ENCODE measurements at places on chromosomes 6 and 20.

GRCh38 chr6:84280030-84280429 lies 52.6 kb upstream of the CEP162 start:
- no peak for DNase-seq

- no peak for DNase-seq
Measured at GRCh38 chr20:61849376-61849775, 216.3 kb downstream of the TAF4 start.

GRCh38 chr6:136014454-136015437 lies 163.2 kb downstream of the PDE7B start:
- DNase-seq = no peak

GRCh38 chr6:44373051-44373450 lies 14.5 kb upstream of the CDC5L start:
- DNase-seq = no peak

- no peak for DNase-seq
Measured at GRCh38 chr6:107676042-107676441, 148.1 kb downstream of the SCML4 start.

- DNase-seq = no peak
Measured at GRCh38 chr6:22526736-22527135, 42.6 kb upstream of the HDGFL1 start.

DNA sequence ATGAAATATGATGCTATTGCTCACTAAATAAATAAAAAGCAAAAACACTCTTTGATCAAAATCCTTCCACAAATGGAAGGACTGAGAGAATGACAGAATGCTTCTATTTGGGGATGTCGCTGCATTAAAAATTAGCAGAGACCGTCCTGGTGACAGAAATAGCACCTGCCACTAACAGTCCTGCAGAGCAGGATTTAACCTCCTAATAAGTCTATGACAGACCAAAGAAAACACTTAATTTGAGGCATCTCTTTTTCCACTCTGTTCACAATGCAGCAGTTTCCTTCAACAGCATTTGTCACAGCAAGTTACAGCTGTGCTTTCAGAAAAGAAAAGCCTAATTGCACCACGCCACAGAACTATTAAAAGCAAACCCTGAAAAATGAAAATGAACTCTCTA lies 140.6 kb upstream of the BEND6 start:
- no peak for DNase-seq

GRCh38 chr20:6122111-6122872 lies 538 bp downstream of the FERMT1 start:
- no peak for DNase-seq

DNA sequence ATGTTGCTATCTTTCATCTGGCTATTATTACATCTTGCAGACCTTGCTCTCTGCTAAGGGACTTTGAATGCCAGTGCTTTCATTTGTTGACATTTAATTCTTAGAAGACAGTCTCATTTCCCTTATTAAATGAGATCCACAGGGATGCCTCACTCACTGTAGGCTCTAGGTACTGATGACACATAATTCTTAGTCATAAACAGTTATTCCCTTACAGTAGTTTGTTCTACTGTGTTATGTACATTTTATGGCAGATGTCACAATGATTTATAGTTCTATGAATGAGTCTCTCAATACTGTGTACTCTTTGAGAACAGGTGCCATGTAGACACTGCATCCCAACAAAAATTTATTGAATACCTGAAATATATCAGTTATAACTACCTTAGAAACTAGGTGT lies 70.3 kb downstream of the FAM83B start:
- DNase-seq = no peak

- DNase-seq = no peak
Measured at GRCh38 chr6:149489967-149490366, 5.2 kb upstream of the ZC3H12D start.

DNA sequence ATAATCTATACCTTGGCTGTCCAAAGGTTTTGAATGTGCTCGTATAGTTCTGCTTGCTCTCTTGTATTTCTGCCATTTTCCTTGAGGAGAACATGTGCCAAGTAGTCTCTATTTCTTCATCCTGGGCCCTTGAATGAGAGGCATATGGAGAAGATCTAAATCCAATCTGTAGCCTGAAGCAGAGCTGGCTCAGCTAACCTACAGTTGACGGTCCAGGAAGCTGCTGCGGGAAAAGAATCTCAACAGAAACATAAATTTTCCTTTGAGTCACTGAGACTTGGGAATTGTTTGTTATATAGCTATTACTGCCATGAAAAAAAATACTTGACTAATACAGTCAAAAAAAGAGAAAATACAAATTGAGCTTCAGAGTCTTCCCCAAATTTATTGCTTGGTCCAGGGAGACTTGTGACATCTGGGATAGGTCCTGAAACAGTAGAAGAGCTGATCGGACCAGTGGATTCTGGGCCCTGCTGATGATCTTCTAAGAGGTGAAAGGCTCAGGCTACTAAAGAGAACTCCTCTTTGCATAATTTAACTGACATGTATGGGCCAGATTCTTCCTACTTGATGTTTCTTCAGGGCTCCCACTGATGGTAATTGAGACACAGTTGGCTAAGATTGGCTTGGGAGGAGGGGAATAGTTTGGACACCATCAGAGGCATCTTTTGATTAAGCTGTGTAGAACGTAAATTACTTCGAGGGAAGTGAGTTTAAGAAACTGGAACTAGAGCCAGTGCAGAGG lies 29.9 kb upstream of the PLCB4 start:
- no peak for DNase-seq

DNA sequence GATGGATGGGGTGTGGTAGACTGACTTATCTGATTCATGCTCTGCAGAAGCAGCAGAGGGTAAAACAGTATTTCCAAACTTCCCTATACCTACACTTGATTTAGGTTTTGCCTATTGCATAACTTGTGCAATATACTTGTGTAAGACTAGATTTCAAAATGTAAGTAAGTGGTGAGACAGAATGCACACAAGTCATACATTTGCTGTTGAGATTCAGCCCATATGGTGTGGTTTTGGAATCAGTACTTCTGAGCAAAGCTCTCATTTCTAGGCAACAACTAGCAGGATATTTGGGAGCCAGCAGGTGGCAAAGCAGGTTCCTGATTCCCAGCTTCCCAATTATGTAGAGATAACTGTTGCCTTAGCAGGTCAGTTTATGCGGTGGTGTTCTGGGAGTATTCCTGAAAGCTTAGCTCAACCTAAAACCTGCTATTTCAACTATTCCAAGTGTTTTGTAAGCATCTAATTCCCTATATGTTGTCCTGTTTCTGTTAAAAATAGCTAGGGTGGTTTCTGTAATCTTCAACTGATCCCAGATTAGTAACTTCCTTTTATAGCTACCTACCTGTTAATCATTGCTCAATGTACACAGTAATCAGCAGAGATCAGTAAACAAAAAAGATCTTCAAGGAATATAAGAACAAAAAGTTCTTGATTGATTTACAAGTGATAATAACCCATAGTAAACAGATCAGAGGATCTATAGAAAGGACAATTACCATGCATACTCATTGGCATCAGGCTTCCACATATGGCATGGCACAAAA lies 8.5 kb upstream of the FABP7 start:
- no peak for DNase-seq

GRCh38 chr6:140718021-140718420 lies 1343.6 kb upstream of the CITED2 start:
- DNase-seq = no peak

- DNase-seq = no peak
Measured at GRCh38 chr6:144485531-144485930, 200.4 kb downstream of the UTRN start.

GRCh38 chr6:117397536-117398227 lies 28.1 kb downstream of the ROS1 start:
- DNase-seq = no peak

DNA sequence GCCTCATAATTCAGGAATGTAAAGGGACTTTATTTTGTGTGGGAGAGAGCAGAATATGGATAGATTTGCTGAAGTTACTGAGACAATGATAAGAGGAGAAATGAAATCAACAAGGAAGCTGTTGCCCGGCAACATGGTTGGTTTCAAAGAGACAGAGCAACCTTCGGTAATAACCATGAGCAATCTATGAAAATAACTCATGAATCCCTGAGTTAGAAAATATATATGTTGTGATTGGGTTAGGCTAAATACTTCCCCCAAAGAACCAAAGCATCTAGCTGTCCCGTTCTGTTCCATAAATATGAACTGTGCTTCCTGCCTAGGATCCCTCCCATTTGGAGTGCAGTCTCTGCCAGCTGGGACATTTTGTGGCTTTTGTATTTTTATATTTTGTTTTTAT lies 23.1 kb downstream of the SERPINB1 start:
- no peak for DNase-seq

DNA sequence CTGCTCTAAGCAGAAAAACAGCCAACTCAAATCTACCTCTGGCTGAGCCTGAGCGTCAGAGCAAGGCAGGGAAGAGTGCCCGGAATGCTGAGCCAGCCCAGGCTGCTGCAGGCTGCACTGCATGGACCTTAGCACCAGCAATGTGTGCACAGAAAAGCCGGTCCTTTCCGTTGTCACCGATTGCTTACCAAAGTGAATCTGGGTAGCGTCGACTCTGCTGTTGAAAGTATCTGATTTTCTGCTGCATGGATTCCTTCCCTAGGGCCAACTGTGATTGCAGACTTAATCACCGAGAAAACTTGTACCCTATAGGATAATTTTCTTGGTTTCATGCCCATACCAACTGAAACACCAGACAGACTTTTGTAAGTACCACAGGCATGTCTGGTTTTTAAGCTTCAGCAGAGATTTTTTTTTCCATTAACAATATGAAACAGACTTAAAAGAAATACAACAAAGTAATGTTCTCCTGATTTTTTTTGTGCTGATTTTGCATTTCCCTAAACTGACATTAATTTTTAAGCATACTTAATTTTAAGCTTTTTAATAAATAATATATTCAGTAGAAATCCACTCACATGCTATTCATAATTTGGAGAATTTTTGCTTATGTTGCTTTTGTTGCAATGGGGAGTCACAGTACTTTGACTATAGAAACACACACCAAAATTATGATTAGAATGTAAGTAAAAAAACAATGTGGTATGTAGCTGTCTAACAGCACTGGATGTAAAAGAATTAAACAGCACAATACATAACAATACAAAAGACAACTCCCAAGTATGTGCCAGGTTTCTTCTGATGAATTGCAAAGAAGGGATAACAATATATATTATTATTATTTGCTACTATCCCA lies 218.0 kb downstream of the THBS2 start:
- DNase-seq = no peak

- DNase-seq = no peak
Measured at GRCh38 chr6:7249946-7250643, 62.9 kb downstream of the SSR1 start.

- DNase-seq = no peak
Measured at GRCh38 chr20:48844996-48845395, 17.2 kb upstream of the PREX1 start.

DNA sequence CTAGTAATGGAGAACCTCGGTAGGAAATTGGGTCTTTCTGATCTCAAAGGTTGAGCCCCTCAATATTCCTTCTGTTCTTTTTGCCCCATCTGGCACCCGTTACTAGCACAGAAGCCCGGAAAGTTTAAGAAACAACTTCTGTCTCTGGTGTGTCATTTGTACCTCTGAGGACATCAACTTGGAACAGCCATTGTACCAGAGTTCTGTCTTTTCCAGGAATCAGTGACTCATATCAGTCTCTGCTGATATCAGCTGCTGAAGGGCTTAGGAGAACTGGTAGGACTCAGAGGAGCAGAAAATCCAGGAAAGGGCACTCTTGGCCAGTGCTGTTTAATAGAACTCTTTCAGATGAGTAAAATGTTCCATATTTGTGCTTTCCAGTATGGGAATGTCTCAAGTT lies 78.3 kb upstream of the CHD6 start:
- DNase-seq = no peak

- DNase-seq = peak; percentile 2
Measured at GRCh38 chr20:61896058-61896961, 169.4 kb downstream of the TAF4 start.

DNA sequence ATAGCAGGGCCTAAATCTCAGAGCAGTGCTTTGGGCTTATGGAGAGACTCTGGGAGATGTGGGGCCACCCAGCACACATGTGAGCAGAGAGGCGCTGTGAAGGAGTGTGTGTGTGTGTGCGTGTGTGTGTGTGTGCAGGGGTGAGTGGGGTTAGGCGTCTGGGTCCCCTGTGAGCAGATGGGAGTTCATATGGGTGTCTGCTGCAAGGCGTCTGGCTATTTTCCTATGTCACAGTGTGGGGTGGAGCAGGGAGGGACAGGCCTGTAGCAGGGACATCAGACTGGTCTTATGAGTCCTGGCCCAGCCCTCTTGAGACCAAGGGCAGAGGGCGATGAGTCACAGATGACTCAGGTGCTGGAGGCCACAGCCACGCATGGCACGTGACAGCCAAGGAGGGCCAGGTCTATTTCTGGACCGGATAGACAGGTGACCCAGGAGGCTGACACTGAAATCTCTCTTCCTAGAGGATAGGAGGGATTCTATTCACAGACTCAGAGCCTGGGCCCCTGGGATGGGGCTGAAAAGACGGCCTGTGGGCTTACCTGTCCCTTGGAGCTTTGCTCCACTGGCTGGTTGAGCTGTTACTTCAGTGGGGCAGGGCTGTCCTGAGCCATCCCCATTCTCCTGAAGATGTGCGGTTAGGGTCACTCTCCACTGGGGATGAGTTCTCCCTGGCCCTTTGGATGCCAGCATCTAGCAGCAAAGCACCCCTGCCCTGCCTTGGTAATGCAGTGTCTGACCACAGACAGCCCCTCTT lies 28.9 kb downstream of the VEGFA start:
- no peak for DNase-seq

GRCh38 chr6:142758629-142759025 lies 186.3 kb downstream of the HIVEP2 start:
- no peak for DNase-seq
